IPS-NIHi11 (cell line): ENCODE measurements at places on chromosomes 16 and 17.
A peak's percentile ranks its signal among the peaks of the same experiment; 100 is the strongest.

DNA sequence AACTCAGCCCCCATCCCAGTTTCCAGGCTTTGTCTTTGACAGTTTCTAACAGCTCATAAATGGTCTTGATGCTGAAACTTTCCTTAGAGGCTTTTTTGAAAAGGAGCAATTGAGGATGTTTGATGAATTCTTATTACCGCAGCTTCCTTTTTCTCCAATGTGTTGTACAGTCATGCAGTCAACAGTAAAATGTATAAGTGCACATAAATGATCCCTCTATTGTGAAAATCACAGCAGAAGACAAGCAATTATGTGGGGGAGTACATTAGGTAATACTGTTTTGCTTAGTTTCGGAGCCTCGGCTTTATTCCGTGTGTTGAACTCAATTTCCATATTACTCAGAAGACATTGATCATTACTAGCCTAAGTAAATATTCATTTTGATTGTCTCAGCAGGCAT lies 673.7 kb downstream of the CDH8 start:
- no peak for DNase-seq

- no peak for DNase-seq
These were observed 13.8 kb upstream of the CD79B start for GRCh38 chr17:63945784-63946439.

DNA sequence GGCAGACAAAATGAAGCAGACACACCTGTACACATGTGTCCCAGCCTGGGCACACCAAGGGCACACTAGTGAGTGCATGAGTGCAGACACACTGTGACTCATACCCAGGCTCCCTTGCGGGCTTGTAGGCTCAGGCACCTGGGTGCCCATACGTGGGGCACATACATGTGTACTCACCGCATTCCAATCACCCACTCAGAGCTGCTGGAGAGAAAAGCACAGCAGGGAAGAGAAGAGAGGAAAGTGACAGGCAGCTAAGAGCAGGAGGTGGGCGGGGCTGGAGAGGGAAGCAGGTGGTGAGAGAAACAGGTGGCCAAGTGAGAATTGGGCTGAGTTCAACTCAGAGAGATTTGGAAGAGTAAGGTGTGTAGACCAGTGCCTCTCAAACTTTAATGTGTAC lies 54.0 kb downstream of the TMEM132E start:
- DNase-seq, result peak; percentile 46

- DNase-seq, result no peak
These were observed 440.4 kb upstream of the SALL1 start for GRCh38 chr16:51591480-51591879.

- no peak for DNase-seq
These were observed 5.8 kb downstream of the EPN2 start for GRCh38 chr17:19242926-19243325.

DNA sequence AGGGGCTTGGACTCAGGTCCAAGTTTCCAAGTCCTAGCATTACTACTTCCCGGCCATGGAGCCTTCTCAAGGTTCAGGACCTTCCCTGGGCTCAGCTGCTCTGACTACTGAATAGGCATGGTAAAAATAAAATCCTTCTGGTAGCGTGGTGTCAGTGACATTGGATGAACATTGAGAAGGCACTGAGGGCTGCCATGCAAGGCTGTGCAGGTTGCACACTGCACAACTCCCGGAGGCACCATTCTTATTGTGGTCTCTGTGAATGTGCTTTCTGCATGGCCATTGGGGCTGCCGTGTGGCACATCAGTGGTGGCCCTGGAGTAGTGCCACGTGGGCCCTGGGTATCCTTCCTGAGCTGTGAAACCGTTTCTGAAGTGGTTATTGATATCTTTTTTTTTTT lies 250.2 kb upstream of the CIBAR2 start:
- DNase-seq, result no peak

DNA sequence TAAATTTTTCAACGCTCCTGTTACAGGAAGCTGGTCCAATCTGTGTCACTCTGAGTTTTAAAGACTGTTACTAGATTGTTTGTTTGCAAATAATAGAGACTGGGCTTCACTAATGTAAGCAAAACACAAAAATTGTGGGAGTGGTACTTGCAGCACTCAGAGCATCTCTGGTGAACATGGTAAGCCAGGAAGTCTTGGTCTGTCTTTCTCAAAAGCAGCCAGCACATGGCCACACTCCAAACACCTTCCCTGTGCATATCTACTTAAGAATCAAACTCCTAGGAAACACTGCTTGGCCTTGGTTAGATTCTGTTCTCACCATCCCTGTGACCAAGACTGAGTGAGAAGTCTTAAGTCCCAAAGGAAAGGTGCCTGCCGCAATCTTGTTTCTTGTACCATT lies 49.7 kb upstream of the SALL1 start:
- no peak for DNase-seq

- DNase-seq, result peak; percentile 30
These were observed 20.1 kb upstream of the MLYCD start for GRCh38 chr16:83878838-83879237.

DNA sequence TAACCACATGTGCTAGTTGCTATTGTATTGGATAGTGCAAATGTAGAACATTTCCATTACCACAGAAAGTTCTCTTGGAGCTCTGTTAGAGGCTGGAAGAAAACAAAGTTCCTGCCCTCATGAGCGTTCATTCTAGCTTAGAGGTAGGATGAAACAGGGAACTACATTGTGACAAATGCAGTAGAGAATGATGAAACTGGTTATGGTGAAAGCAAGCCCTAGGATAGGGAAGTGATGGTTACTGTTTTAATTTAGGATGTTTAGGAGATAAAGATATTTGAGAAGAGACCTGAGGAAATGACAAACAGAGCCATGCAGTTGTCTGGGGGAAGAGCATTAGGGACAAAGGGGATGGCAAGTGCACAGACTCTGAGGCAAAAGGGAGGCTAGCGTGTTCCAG lies 50.7 kb downstream of the AATF start:
- no peak for DNase-seq

- DNase-seq, result no peak
These were observed 9.3 kb downstream of the ADORA2B start for GRCh38 chr17:15954222-15954621.

GRCh38 chr16:69926241-69926640 lies 24.9 kb upstream of the CLEC18A start:
- DNase-seq, result no peak

- no peak for DNase-seq
These were observed 1.7 kb downstream of the AOC2 start for GRCh38 chr17:42845918-42846593.

GRCh38 chr17:29255926-29256522 lies 9.4 kb downstream of the CRYBA1 start:
- DNase-seq, result no peak

DNA sequence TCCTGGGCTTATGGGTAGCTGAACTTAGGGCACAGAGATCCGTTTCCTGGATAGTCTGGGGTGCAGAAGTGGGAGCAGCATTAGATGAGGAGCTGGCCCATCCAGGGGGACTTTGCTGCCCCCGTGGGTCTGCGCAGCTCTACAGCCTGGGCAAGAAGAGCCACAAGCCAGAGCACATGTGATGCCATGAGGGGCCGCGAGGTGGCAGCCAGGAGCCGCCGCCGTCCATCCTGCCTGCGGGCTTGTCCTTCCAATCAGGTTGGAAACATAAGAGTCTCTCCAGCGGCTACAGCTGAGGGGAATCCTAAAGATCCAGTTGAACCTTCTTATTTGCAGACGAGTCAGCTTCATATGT lies 21.9 kb downstream of the C1QTNF1 start:
- peak; percentile 91 for DNase-seq

DNA sequence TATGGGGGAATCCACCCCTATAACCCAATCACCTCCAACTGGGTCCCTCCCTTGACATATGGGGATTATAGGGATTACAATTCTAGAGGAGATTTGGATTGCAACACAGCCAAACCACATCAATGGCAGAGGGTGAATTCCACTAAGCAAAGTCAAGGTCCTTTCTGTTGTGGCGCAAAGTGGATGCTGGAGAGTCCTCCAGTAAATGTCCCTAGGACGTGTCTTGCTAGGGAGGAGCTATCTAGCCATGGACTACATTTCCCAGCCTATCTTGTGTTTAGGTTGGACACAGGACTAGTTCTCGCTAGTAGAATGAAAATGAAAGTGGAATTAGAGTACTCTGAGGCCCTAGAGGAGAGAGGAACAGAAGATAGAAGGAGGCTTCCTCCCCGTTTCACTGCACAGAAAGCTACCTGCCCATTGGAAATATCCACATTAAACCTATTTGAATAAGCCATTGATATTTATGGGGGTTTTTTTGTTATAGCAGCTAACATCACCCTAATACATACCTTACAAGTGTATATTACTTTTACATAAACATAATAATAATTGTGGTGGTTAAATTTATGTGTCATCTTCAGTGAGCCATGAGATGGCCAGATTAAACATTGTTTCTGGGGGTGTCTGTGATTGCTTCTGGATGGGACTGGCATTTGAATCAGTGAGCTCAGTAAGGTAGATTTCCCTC lies 56.7 kb upstream of the ERCC4 start:
- no peak for DNase-seq

DNA sequence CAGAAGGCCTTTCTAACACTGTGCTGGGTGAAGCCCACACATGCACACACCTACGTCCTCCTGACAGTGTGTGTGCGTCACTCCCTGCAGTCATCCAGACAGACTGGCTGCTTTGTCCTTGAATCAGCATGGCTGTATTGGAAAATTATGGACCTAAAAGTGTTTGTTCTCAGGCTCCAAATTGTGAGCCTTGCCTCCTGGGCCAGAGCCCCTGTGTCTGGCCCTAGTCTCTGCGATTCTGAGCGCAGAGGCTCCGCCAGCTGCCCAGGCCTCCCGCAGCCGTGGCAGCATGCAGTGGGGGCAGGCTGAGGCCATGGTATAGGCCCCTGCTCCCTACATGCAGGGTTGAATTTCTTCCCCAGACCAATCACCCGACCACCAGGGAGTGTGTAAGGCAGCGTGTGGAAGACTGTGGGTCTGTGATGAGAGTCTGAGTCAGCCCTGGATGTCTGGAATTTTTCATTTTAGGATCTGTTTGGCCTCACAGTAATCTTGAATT lies 166.9 kb downstream of the LGALS9B start:
- DNase-seq, result no peak

DNA sequence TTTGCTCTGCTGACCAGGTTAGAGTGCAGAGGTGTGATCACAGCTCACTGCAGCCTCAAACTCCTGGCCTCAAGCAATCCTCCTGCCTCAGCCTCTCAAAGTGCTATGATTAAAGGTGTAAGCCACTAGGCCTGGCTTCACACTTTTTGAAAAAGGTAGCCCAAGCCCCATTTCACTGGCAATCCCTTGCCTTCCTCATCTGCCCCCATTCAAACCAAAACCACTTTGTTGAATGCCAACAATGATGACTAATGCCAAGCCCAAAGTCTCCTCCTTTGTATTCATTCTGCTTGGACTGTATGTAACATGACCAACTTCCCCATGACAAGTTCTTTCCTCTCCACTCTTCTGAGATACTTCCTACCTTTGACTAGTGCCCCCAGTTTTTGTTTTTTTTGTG lies 33.1 kb downstream of the N4BP1 start:
- no peak for DNase-seq

DNA sequence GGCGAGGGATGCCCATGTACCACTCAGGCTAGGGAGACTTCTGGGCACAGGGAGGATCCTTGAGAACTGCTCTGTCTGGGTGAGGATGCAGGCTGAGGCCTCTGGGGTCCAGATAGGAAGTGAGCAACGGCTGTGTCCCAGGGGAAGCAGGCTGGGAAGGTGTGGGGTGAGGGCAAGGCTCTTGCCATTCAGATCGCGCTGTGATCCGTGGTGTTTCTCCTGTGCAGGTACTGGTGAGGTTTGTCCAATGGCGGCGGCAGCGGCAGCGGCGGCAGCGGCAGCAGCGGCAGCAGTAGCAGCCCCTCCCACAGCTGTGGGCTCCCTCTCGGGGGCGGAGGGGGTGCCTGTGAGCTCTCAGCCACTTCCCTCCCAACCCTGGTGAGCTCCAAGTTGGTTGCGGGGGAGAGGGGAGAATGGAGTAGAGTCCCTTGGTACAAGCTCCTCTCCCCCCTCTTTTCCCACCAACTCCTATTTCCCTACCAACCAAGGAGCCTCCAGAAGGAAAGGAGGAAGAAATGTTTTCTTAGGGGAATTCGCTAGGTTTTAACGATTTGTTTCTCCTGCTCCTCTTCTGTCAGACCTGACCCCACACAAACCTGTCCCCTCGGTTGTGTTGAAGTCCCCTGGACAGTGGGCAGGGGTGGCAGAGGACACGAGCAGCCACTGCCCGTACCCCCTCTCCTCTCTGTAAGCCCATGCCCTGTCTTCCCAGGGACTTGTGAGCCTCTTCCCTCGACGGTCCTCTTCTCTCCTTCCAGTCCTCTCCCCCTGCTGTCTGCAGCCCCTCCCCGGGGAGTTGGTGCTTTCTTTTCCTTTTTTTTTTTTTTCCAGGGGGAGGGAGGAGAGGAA lies 1.9 kb upstream of the PRRT2 start:
- no peak for DNase-seq

DNA sequence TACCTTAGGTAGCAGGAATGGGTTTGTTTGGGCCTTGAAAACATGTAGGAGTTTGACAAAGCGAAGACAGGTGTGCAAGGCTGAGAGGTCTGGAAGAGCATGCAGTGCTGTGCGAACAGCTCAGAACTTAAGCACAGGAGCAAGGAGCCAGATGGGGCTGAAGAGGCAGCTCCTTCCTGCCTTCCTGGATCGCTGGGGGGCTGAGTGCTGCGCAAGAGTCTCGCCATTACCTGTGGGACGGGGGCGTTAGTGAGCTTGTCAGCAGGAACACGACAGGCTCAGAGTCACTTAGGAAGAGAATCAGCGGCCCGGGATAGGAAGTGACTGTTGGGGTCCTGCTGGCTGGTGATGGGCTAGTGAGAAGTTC lies 464 bp upstream of the MRM1 start:
- DNase-seq, result no peak

- no peak for DNase-seq
These were observed 61.3 kb upstream of the SDK2 start for GRCh38 chr17:73705594-73705993.

GRCh38 chr16:15443753-15444152 lies 9.4 kb downstream of the BMERB1 start:
- no peak for DNase-seq

DNA sequence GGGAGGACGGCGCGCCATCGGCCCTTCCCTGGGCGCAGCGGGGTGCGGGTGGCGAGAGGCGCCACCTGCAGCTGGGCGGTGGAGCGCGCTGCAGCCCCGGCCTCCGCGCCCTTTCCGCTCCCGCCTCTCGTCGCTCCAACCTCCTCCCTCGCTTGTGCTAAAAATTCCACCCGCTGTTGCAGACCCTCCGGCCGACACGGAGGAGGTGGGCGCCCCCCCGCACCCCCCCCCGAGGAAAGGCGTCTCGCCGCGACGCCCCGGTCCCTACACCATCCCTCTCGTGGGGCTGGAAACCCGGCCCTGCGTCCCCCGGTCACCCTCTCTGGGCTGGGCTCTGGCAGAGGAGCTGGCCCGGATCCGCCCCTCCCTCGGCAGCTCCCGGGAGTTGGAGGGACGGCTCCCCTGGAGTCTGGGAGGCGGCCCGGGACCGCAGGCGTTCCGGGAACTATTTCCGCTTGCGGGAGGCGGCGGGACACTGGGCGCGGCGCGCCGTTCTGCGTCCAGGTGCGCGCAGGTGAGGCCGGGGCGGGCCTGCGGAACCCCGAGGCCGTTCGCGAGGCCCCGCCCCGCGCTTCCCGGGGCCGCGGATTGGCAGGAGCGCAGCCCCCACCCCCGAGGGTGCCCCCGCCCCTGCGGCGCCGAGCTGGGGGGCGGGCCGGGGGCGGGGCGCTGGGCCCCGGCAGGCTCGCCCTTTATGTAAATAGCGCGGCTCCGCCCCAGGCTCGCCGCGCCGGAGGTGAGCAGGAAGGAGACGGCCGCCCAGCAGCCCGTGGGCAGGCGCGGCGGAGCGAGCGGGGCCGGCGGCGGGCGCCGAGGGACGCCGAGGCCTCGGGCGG lies at the start of gene LLGL2:
Gene LLGL2 (plus strand): TSS at position 728 of the 836 bp plus-strand sequence. CDS start 17,730 bp downstream, outside the sequence.
- DNase-seq, result peak; percentile 97
